ENCODE measurements at places on chromosomes 7 and 10. TPM values are rescaled to one million over a fixed set of nuclear protein-coding genes. Genes with fewer than 3 reads are reported as not detected.

Gene LRRN3
- total RNA-seq = 0.37 TPM

Gene ANKRD2
- 2.9 TPM for total RNA-seq

Gene LRRC61
- total RNA-seq = not detected

Gene OIT3
- total RNA-seq = not detected

Measured in subcutaneous preadipocyte (primary cell).